ENCODE measurements at places on chromosomes 7 and 10.

DNA sequence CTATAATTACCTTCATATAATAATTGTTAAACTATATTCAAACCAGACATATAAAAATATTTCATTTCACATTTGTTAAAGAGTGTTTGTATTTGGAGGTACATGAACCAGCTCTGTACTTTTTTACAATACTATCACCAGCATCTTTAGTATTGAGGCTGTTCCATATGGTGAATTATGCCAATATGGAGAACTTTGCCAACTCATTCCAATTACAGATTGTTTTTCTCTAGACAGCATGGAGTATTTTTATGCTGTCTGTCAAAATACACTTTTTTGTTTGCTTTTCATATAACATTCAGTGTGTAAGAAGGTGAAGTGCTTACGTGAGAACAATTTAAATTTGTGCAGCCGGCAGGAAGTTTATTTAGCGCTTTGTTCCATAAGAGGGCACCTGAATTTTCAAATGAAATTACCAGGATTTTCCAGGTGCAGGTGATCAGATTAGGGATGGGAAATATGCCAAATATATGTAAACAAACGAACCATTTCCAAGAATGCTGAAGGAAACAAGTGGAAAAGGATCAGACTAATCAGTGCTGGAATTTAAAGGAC is 54.9 kb downstream of the SEMA3E start:
- ATAC-seq: no peak

DNA sequence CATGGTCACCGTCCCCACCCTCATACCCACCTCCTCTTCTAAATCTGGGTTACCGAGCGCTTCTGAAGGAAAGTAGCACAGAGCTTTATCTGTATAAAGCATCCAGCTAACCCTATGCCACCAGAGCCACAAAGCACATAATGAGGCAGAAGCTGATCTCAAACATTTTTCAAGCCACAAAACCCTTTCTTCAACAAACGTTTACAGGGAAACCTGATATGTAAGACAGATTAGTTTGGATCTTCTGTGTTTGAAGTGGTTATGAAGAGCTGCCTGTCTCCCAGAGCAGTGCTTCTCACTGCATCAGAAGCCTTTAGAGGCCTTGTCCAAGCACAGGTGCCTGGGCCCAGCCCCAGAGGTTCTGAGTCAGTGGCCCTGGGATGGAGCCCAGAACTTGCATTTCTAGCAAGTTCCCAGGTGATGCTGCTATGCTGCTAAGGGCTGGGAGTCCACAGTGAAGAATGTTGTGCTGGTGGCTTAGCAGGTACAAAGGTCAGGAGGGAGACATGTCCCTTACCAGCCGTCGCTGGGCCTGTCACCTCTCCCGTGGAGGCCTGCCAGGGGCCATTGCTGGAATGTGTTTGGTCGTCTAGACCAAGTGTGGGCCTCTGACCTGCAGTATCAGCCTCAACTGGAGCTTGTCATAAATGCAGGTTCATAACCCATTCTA is 90.4 kb downstream of the TAF3 start:
- ATAC-seq: no peak

DNA sequence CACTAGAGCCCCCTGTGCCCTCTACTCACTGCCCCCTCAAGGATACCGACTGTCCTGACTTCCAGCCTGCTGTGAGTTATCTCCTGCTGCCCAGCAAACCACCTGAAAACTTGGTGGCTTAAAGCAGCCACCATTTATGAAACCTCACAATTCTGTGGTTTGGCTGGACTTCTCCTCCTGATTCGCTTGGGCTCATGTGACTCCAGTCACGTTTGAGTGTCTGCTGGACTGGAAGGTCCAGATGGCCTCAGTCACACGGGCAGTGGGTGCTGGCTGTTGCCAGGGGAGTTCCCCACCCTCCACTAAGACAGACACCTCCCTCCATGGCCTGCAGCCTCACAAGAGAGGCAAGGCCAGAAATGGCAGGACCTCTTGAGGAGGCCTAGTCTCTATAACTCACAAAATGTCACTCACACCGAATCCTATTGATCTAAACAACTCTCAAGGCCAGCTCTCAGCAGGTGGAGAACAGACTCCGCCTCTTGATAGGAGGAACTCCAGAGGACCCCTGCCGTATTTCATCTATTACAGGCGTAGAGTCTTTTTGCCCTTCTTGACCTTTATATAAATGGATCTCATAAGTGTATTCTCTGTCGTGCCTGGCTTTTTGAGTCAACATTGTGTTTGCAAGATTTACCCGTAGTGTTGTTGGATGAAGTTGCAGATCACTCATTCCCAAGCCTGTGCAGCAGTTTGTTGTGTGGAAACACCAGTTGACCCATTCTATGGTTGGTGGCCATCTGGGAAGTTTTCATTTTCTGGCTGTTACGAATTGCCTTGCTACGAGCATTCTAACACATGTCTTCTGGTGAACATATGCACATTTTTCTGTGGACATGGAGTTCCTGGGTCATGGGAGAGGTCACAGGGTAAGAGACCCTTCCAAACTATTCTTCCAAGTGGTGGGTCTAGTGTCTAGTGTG is 48.3 kb downstream of the ZMIZ1 start:
- ATAC-seq: peak; percentile 38

DNA sequence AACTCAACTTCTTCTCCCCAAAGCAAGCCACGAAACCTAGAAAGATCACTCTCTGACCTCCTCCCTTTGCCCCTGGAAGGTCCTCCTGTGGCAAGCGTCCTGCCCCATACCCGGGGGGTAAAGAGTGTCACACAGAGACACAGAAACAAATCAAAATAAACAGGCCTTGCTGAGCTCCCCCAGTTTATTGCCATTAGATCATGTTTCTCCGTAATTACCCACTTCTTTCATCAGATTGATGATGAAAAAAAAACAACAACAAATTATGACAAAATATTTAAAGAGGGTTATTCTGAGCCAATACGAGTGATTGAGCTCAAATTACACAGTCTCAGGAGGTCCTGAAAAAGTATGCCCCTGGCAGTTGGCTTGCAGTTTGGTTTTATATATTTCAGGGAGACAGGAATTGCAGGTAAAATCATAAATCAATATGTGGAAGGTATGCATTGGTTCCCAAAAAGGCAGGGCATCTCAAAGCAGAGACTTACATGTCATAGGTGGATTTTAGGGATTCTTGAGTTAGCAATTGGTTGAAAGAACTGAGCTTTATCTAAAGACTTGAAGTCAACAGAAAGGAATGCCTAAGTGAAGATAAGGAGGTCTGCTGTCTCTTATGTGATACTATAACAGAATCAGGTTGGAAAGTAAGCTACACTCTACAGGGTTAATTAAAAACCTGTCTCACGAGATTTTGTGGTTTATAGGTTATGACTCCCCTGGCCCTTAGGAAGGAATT is 86.2 kb downstream of the APBB1IP start:
- ATAC-seq: no peak

GRCh38 chr10:48284002-48284546 is 9.6 kb upstream of the FRMPD2 start:
- no peak for ATAC-seq

- ATAC-seq: peak; percentile 12
Measured at GRCh38 chr7:143901332-143901667, 676 bp downstream of the TCAF1 start.

Data from esophagus mucosa (tissue), 1 donor.